ENCODE measurements at places on chromosomes 6 and 20.

DNA sequence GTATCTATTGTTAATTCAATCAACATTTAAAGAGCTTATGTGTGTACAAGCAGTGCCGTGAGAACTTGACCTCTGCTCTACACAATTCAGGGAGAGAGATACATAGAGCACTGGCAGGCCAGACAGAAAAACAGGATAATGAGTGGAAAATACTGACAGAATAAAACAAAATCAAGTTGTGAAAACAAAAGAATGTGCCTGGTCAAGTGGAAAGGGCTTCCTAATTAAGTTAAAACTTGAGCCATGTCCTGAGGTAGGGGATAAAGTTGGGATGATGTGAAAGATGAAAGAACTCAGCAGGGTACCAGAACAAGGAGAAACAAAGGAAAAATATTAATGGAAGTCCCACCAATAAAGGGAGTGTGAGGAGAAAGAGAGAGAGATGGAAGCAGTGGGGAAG, 672.8 kb downstream of the GRIK2 start:
- DNase-seq, result no peak

- peak; percentile 73 for DNase-seq
Observed at GRCh38 chr20:32483351-32484224, 101.5 kb downstream of the NOL4L start.

DNA sequence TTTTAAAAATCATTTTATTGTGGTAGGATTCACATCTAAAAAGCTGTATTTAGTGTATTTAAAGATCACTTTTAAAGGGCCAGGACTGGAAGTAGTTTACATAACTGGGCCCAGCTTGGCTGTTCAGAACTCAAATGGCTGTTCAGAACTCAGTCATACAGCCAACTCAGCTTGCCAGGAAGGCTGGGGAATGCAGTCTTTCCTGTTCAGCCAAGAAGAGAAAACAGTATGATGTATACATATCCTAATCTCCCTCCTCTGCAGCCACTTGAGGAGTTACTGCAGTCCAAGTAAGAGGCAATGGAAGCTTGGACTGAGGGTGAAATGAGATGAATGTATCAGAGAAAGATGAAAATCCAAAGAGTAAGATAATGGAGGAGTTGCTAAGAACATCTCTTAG, 24.6 kb downstream of the DSTN start:
- peak; percentile 87 for DNase-seq

DNA sequence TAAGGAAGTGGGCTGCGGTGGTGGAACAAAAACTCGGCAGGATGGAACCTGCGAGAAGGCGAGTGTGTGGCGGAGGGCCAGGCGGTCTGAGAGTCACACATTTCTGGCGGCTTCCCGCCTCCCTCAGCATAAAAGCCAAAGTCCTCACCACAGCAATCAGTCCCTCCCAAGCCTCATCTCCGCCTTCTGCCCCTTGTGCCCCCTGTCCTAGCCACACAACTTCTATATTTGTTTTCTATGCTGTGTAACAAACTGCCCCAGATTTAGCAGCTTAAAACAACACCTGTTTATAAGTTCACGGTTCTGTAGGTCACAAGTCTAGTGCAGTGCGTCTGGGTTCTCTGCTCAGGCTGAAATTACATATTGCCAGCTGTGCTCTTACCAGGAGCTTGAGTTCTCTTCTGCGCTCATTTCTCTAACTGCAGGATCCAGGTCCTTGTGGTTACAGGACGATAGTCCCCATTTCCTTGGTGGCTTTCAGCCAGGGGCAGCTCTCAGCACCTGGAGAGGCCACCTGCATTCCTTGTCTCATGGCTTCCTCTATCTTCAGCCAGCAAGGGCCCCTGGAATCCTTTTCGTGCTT, 11.7 kb upstream of the SPO11 start:
- no peak for DNase-seq

DNA sequence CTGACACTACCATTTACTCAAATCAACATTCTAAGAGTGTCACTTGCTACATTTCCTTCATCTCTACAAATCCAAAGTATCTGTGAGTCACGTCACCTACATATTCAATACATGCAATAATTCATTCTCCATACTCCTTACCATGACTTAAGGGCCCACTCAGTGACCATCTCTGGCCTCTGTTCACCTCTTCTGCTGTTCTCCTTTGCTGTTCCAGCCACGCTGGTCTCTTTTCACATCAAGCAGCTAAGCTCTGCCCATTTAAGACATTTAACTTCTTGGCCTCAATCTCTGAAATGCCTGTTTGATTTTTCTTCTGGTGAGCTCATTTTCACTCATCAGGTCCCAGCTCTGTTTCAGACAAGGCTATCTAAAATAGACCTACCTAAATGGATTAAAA, 46.5 kb downstream of the HFE start:
- DNase-seq, result no peak

- DNase-seq, result no peak
Observed at GRCh38 chr6:93423542-93423941, 4.2 kb upstream of the EPHA7 start.

DNA sequence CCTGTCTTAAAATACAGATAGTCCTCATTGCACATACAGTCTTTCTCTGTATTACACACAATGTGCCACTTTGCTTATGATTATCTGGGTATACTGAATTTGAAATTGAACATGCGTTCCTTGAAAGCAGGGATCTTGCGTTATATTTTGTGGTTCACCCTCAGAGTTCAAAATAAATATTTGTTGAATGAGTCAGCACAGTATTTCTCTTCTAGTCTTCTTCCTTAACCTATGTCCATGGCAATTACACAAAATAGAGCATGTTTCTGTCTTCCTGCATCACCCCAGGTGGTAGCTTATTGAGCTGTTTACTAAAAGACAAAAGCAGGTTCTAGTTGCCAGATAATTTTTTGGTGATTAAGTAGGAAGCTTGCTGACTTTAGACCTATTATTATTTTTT, 272.9 kb upstream of the FERMT1 start:
- peak; percentile 3 for DNase-seq

DNA sequence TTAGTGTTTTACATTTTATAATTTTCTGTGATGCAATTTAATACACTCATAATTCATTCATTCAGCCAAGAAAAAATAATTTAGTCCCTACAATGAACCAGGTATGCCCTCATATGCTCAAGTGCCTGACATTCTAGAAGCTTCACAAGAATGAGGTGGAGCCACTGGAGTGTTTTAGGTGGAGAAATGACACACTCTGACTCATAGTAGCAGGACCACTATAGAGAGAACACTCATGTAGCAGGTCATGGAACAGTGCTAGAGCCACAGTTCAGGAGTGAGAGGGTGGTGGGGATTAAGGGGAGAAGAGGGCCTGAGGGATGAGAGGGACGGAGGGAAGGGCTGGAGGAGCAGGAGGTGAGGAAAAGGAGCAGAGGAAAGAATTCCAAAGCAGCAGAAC, 1.4 kb upstream of the HLA-G start:
- DNase-seq, result no peak

DNA sequence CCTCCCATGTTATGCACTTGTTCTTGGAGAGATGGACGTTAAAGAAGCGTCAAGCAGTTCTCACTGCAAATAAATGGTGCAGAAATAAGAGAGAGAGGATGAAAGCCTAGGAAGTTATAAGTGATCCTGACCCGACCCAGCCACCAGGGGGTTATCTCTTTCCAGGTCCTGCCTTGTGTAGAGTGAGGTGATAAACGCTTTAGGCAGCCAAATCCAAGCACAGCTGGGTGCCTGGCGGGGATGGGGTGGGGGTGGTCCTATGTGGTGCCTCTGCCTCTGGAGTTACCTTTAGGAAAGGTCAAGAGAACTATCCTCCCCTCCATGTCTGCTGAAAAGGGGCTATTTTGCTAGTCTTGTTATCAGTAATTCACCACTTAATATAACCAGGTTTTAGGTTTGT, 9.2 kb upstream of the TFAP2A start:
- DNase-seq, result no peak

- no peak for DNase-seq
Observed at GRCh38 chr6:125480571-125480970, 178.8 kb upstream of the HDDC2 start.

DNA sequence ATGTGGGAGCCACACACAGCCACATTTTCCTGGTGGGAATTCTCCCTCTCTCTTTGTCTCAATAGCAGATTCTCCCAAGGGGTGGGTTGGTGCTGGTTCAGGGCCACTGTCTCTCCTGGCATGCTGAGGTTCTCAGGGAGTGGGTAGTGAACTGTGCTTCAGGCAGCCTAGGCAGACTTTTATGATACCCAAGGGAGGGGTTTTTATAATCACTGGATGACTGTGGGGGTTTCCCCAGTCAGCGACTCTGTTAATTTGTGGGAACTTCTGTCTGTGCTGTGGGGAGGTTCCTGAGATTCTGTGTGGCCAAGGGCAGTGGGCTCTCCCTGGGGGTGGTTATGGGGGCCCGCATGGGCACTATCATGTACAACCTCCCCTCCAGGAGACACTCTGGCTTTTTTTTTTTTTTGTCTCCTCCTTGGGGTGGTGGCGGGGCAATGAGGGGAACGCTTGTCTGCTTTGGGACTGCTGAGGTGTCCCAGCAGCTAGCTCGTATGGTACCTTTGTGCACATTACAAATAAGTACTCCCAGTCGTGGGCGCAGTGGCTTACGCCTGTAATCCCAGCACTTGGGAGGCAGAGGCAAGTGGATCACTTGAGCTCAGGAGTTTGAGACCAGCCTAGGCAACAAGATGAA, 10.0 kb downstream of the PTK7 start:
- DNase-seq, result no peak

DNA sequence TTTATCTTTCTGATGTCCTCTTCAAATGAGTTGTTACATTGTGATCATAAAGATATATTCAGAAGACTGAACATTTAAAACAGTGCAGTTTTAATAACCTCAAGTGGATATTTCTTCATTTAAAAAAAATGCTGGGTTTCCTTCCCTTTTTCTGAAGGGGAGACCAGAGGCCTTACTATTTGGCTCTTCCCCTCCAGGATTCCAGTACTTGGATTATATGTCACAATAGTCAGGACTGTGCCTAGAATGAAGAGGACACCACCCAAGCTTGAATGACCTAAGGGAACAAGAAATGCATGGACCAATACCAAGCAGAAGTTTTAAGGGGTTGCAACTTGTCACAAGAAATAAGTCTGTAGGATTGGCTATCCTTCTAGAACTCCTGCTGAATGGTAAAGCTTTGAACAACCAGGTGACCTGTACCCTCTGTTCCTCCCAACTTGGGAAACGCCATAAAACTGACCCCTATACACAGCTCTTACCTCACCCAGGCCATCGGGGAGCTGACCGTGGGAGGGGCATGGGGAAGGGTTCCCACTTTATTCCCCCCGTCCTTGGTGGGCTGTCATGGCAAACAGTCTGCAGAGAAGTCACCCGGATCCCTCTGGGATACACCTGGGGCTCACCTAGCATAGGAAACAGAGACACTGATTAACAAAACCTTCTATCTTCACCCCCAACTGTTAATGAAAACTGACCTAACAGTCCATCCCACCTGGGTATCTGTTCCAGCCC, 2.0 kb downstream of the FRS3 start:
- no peak for DNase-seq

GRCh38 chr20:39717936-39718335, 755.8 kb downstream of the DHX35 start:
- DNase-seq, result no peak

- no peak for DNase-seq
Observed at GRCh38 chr6:23562554-23562953, 563.5 kb upstream of the NRSN1 start.

GRCh38 chr20:33069673-33070072, 9.8 kb upstream of the BPIFB4 start:
- no peak for DNase-seq

- DNase-seq, result no peak
Observed at GRCh38 chr6:64679416-64679815, 1027.6 kb downstream of the EYS start.

- no peak for DNase-seq
Observed at GRCh38 chr6:6686748-6687601, 98.5 kb downstream of the LY86 start.

DNA sequence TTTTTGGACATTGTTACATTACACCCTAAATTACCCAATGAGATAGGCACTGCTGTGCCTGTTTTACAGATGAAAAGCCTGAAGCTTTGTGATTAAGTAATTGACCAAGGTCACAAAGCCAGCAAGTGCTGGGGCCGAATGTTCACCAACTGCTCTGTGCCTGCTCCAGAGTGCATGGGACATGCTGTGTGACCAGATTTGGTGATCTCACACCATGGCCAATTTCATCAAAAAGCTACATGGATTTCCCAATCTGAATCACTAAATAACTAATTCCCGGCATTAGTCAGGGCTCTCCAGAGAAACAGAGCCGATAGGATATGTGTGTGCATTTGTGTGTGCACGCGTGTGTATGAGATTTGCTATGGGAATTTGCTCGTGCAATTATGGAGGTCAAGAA, 228.3 kb upstream of the ECI2 start:
- DNase-seq, result no peak

- DNase-seq, result no peak
Observed at GRCh38 chr6:106178900-106179299, 92.8 kb downstream of the PRDM1 start.

DNA sequence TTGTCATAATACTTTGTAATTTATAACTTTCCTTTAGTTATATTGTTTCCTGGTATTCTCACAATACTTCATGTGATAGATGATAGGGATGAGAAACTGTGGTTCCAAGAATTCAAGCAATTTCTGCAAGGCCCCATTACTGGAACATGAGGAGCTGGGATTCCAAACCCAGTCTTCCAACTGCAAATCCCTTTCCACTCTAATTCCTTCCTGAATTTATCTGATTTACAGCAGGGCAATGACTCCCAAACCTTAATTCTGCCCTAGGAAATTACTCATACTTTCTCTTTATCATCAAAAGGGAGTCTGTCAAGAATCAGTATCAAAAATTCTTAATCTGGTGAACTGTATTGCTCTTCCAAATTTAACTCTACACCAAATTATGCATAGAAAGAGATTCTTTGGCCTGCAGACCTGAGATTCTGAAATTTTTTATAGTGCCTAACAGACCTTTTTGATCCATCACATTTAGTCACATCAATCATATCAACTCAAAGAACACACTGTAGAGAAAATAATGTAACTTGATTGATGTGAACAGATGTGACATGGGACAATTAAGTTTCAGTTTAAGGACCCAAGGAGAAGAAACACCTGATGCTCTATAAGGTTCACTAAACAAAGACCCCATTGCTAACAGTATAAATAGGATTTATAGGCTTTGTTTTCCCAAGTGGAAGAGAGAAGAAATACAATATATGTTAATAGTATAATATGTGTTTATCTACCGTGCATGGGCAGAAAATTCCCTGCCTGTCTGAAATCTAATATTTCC, 41.5 kb upstream of the GJA1 start:
- DNase-seq, result no peak

DNA sequence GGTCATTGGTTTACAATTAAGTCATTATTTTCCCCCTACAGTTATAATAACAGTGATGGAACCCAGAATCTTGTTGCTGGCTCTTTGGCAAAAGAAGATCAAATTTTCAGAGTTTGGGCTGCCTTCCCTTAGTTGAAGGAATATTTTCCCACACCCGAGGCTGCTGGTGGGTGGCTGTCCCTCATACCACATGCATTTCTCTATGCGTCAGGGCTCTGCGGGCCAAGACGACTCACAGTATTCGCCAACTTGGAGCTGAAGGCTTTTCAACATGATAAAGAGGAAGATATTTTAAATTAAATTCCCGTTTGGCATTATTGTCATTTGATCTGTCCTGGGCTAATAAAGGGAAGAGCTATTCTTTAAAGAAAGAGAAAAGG, 102.2 kb upstream of the SASH1 start:
- peak; percentile 86 for DNase-seq

- no peak for DNase-seq
Observed at GRCh38 chr6:56814802-56815201, 140.1 kb upstream of the BEND6 start.

- peak; percentile 1 for DNase-seq
Observed at GRCh38 chr6:102619585-102619984, 1226.1 kb downstream of the GRIK2 start.
